Stimulated activated CD4-positive, alpha-beta T cell treated with anti-CD3 and anti-CD28 coated beads, Interleukin-4, amount 100 ng/mL, for 1 hour (primary cell): ENCODE measurements at places on chromosomes 5 and 9.

DNA sequence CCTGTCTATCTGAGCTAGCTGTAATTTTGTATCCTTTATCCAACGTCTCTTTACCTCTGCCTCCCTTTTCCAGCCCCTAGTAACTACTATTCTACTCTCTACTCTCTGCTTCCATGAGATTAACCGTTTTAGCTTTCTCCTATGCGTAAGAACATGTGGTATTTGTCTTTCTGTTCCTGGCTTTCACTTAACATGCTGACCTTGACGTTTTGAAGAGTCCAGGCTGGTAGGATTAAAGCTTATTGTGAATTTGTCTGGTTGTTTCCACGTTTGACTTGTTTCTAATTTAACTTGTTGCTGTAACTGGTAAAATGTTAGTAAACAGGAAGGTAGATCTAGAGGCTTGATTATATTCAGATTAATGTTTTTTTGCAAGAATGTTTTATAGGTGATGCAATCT, 385.3 kb downstream of the PSAT1 start:
- no peak for DNase-seq

DNA sequence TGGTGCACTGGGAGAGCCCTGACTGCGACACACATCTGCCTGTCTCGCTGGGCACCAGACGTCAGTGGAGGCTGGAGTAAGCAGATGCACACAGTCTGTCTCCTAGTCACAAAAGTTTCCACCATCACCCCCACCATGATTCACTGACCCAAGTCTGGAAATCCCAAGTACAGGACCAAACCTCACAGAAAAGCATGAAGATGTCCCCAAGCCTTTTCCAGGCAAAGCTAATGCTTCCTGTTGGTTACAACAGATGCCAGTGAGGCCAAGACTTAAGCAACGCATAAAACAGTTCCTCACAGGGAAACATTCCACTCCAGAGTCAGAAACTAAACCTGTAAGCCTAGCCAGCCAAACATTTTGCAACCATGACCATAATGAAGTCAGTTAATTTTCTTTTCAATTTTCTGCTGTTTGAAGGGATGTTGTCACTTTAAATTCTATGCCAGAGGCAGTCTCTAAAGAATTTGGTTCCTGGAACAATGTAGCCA, 259.3 kb upstream of the SLC30A5 start:
- DNase-seq, result no peak

GRCh38 chr9:86507212-86507630, 153.0 kb upstream of the TUT7 start:
- DNase-seq, result no peak

- DNase-seq, result no peak
Observed at GRCh38 chr5:78659714-78660113, 11.1 kb upstream of the LHFPL2 start.

- DNase-seq, result no peak
Observed at GRCh38 chr9:89149726-89150125, 28.9 kb downstream of the SHC3 start.

DNA sequence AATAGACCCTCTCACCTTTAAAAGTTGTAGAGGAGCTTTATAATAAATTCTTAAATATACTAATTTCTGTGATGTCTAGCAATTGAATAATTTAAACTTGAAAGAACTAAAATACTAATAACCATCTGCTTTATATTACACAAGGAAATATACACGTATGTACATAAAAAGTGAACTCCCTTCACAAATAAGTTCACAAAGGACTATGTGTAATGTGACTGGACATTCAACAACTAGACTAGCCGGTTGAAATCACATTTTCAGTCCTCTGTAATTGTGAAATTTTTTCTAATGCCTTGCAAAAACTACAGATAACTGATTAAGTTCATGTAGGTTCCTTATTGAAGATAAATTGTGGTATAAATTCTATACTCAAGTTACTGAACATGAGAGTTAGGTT, 11.6 kb downstream of the NSA2 start:
- DNase-seq, result no peak

GRCh38 chr5:98453296-98453695, 320.2 kb upstream of the RGMB start:
- no peak for DNase-seq

DNA sequence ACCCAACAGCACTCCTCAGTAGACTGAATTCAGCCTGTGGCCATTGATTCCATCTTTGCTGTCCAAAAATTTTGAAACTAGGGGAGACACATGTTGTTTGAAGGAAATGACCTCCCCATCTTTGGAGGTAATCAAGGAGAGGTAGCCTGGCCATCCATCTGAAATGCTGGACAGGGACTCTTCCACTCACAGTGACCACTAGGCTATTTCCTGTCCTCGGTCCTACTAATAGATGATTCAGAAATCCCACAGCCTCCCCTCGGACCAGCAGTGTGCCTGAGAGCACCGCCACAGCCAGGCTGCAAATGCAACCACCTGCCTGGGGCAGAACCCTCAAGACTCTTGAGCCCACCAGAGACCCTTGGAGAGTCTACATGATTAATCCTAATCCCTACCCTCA, 12.5 kb downstream of the HRH2 start:
- DNase-seq, result no peak

DNA sequence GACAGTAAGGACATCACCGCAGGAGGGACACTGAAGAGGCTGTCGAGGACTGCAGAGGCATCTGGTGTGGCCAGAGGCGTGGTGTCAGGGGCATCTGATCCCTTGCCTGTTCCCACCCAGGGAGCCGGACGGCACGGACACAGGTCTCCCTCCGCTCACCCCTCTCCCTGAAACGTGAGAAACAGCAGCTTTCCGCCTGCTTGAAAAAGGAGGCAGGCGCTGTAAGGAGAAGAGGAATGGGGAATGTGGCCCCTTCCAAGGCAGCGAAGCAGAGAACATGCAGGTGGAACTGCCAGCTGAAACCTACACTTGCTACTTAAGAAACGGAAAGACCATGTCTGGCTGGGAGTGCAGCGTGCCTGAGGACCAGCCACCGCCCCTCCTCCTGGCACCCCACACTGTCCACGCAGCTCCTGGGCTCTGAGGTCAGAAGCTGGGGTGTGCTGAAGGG, 176.2 kb downstream of the GAPVD1 start:
- DNase-seq, result no peak

DNA sequence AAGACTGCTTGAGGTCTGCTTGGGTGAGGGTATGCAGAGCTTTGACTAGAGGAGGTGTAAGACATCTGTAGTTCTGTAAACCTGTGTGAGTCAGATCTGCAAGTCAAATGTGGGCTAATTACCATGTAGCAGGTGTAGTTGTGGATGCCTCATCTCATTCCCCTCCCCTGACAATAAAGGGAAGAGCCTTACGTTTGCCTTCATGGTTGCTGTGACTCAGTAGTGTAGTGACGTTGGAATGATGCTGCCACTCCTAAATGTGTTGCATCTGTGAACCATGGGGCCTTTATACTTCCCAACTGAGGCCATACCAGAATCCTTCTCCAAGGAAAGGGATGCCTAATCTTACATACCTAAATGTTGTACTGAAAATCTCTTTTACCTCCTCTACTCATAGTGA, 26.0 kb downstream of the PRDM6 start:
- DNase-seq, result no peak

- no peak for DNase-seq
Observed at GRCh38 chr9:70557661-70558369, 143.4 kb upstream of the KLF9 start.

DNA sequence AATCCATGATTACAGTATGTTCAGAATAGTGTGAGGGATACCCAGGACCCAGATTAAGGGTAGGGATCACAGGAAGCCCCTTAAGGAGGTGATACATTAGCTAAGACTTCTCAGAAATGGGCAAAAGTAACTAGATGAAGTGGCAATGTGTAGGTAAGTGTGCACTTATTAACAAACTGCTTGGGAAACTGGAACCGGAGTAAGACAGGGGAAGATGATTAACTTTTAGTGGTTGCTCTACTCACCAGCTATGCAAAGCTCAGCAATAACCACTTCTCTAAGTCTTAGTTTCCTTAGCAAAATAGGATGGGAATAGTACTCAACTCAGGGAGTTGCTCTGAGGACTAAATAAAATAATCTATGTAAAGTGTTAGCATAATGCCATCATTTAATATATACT, 182.2 kb downstream of the MCTP1 start:
- no peak for DNase-seq

GRCh38 chr5:4145511-4145910, 549.9 kb downstream of the IRX1 start:
- DNase-seq, result no peak

DNA sequence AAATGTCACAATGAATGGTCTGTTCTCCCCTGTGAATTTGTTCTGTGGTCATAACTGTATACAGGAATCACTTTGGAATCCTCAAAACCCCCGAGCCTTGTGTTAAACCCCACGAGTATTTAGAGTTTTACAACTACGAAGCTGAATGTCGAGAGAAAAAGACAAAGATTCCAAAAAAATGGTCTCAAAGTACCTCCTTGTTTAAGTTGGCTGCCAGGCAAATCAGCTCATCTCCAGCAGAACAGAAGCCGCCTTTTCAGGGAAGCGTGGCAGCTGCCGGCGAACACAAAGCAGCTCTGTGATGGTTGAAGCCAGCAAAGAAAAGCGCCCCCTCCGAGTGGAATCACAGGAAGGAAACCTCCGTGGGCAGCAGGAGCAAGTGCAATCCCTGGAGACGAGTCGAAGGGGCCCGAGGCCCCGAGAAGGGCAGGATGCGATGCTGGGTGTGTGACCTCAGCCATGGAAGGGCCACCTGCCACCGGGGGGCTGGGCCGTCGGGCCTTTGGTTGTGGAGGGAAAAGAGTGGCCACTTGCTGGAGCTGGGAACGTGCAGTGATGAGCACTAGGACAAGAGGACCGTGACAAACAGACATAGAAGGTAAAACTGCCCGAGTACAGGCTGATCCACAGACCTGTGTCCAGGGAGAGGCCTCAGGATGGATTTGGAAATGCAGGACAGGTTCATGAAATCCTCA, 706.4 kb downstream of the SEMA5A start:
- DNase-seq, result no peak
